Vagina (tissue), 2 donors: ENCODE measurements at places on chromosomes 4 and X. TPM values are rescaled to one million over a fixed set of nuclear protein-coding genes. Genes with fewer than 3 reads are reported as not detected.

The VCX gene
- total RNA-seq = not detected

The UGT8 gene
- total RNA-seq = 0.25 TPM

The LONRF3 gene
- total RNA-seq = 9.8 TPM

The SPANXD gene
- total RNA-seq = not detected

The MAGED4B gene
- 19.6 TPM for total RNA-seq

The GYG2 gene
- total RNA-seq = 15.7 TPM

The FGF13 gene
- total RNA-seq = 3.2 TPM

The ARHGAP6 gene
- total RNA-seq = 15.7 TPM

The TLR2 gene
- total RNA-seq = 14.5 TPM

The SLC6A14 gene
- total RNA-seq = 10.1 TPM

The GPR50 gene
- total RNA-seq = not detected

The SUPT20HL1 gene
- total RNA-seq = not detected

The SOD3 gene
- 280 TPM for total RNA-seq

The YTHDC1 gene
- 61.4 TPM for total RNA-seq

The SCML2 gene
- total RNA-seq = 2.2 TPM

The HS6ST2 gene
- 0.74 TPM for total RNA-seq

The GAGE12H gene
- not detected for total RNA-seq

The MAP9 gene
- 3.4 TPM for total RNA-seq

The RPA4 gene
- total RNA-seq = 7.4 TPM

The ZNF157 gene
- total RNA-seq = not detected

The CXCL10 gene
- 1.7 TPM for total RNA-seq

The LARP7 gene
- 33.9 TPM for total RNA-seq

The SNCA gene
- total RNA-seq = 27.3 TPM

The EDA gene
- 6.1 TPM for total RNA-seq

The POU3F4 gene
- total RNA-seq = not detected

The TSPAN6 gene
- total RNA-seq = 19.6 TPM

The CYLC1 gene
- total RNA-seq = not detected

The ERAS gene
- total RNA-seq = not detected

The GLOD5 gene
- not detected for total RNA-seq

The ENPEP gene
- 5.2 TPM for total RNA-seq

The DCAF12L2 gene
- total RNA-seq = not detected
